ENCODE measurements at places on chromosomes 7 and 10.

DNA sequence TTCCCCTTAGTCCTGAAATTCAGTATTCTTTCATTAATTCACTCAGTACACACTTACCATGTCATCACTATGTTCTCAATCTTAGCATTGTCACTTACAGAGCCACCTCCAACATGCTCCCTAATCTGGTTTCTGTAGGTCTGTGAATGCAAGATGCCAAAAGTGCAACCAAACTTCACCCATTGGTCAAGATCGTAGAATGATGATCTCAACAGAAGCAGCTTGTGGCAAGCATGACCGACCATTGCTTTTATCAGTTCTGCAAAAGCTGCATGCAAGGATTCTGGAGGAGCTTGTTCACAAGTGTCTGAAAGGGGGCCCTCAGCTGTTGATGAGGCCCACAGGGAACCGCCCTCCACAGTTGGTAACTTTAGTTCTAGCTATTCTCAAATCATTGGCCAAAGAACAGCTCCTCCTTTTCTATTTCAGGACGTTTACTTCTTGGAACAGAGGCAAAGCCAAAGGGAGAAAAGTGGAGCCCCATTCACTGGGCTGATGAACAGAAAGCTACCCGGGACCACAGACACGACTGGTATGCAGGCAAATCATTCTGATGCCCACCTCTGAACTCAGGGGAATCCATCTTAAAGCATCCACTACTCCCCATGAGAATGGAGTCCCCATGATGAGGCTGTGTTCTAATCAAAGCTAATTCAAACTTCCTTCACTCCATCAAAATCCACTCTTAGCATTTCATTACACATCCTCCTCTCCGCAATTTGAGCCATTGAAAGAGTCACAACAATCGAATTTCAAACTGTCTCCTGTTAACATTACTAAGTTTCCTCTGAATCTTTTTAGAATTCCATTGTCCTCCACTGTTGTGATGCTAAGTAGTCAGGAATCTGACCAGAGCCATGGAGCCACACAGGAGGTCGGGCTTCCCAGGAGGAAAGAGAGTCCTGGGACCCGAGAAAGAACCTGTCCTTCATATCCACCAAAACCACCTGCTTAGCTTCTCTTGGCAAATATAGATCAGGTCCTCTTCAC, 13.9 kb downstream of the GRB10 start:
- no peak for DNase-seq

- no peak for DNase-seq
These were observed 24.2 kb upstream of the RASSF4 start for GRCh38 chr10:44935201-44935965.

- DNase-seq = no peak
These were observed 146.3 kb downstream of the TRIL start for GRCh38 chr7:28811701-28812430.

DNA sequence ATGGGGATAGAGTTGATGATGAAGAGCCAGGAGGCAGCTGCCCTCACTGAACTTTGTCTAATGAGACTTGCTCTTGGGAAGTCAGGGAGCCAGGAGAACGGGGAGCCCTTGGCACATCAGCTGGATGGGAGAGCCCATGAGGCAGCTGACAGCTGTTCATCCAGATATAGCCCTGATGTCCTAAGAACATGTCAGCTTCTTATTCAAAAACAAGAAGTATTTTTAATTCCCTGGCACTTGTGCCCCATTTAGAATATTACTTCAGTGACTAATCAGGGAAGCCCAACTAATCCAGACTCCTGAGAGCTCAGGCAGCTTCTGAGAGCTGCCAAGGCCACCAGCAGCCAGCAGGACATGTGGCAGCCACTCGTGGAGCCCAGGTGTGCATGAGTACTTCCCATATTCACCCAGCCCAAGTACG, 363.4 kb downstream of the GRID1 start:
- DNase-seq = no peak

- DNase-seq = no peak
These were observed 55.8 kb downstream of the LRMDA start for GRCh38 chr10:75487087-75487754.

GRCh38 chr7:149494738-149495368, 2.8 kb downstream of the ZNF746 start:
- no peak for DNase-seq

DNA sequence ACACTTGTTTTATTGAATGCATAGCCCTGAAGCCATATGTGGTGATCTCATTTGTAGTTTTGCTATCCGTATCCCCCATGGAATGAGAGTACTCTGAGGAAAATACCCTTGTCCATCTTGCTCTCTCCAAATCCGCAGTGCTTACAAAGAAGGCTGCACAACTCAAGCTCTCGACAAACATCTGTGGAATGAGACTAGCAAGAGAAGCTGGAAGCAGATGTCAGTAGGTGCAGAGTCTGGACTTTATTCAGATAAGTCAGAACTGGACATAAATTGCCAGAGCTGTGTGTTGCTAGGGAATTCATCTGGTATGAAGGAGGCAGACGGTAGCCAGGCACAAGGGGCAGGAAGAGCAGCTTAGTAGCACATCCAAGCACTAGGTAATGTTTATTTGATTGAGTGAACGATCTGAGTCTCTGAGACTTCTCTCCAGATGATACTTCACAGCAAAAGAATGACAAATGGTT, 1046.2 kb downstream of the XPNPEP1 start:
- DNase-seq = no peak

DNA sequence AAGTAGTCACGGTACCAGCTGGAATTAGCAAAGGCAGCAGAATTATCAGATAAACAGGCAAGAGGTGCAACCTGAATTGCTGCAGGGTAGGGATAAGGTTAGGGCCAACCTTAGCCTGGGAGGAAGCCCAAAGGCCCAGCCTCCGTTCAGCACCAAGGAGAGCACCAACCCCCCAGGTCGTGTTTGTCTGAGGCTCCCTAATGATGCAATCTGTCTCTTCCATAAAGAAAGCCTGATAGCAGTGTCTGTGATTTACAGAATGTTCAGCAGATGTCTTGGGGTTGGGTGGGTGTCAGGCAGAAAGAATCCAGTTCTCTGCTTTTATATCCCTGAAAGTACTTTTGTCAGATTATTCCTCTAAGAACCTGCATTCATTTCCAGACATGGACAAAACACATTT, 328.4 kb upstream of the AOAH start:
- no peak for DNase-seq

DNA sequence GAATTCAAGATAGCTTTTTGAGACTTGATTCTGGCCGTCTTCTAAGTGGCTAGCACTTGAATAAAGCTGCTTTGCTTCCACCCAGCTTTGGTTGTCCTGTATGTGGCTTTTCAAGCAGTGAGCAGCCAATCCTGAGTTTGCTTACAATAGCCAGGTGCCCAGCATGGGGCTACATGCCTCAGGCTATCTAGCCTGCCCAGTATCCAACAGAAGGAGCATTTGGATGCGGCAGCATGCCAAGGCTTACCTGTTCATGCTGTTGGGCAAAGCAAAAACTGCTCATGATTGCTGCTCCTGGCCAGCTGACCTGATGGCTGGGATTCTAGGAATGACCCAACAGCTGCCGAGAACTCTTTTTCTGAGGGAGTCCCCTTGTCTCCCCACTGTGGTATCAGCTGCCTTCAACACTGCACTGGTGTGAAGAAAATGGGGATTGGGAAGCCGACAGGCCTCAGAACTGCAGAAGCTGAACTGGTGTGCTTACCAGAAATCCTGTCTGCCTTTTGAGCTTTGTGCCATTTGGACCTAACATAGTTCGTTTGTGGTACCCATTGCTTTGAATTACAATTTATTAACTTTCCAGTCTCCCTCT, 618.9 kb upstream of the IGFBP3 start:
- no peak for DNase-seq

- no peak for DNase-seq
These were observed 72.3 kb upstream of the STEAP1B start for GRCh38 chr7:22572292-22572691.
